Frontal cortex (tissue), 4 donors: ENCODE measurements at places on chromosomes 7 and 10. TPM values are rescaled to one million over a fixed set of nuclear protein-coding genes. Genes with fewer than 3 reads are reported as not detected.

The GIGYF1 gene
- total RNA-seq, result 15.1 TPM

The TFEC gene
- 0.82 TPM for total RNA-seq

The C10orf62 gene
- not detected for total RNA-seq

The PPP1R3C gene
- total RNA-seq, result 37.9 TPM

The CTBP2 gene
- 32.6 TPM for total RNA-seq

The SPDYE2 gene
- total RNA-seq, result not detected

The NODAL gene
- total RNA-seq, result 2.0 TPM

The CRTAC1 gene
- total RNA-seq, result 7.3 TPM

GRCh38 chr10:7306147-7306546 lies 104.7 kb downstream of the SFMBT2 start:
- DNase-seq, result no peak

DNA sequence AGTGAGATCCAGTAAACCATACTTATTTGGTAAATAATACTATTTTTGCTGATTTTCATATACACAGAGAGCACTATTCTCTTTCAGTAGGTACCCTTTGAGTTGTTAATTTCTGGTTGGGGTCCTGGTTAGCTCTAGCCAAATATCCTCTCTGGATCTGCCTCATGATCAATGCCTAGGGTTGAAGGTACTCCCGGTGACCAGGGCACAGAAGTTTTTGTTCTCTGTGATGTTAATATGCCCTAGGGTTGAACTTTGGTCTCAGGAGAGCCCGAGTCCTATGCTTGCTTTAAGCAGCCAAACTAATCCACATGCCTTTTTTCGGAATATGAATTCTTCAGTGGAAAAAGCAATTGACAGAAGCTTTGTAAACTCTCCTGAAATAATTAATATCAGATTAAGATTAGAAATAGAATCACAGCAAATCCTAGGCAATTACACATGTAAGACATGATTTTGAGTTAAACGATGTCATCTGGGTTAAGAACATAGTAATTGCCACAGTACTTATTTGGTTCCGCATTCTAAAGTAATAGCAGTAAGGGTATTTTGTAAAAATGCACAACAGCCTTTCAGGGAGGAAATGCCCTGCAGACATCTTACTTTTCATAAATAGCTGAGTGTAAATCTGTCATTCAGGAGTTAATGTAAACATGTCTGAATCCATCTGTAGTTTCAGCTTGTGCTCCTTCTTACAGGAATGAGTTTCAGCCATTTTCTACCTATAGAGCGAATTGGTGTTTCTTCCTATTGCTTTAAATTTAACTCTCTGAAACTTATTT lies 10.1 kb downstream of the CHN2 start:
- no peak for DNase-seq

DNA sequence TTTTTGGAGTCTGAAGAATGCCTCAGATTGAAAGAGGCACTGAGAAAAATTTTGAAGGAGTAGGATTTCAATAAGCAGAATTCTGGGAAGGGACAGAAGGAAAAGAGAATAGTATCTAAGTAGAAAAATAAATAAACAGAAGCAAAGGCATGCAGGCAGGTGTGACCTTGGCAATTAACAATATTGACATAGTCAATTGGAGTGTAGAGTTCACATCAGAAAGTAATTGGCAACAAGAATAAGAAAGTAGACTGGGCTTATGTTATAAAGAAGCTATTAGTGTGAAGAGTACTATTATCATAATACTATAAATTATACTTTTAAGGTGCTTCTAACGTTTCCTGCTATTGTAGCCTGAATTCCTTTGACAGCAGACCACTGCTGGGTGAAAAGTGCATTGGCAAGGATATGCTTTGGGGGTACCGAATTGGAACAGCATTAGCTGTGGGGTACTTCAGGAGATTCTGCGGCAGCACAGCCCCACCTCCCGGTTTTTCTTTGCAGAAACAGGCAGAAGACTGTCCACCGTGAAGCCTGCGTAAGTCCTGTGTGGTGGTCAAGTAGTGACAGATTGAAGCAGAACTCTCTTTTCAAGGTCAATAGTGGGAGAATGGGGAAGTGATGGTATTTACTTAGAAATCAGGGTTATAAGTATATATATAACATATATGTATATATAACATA lies 357.0 kb downstream of the THSD7A start:
- no peak for DNase-seq

GRCh38 chr10:70804421-70804808 lies 11.3 kb upstream of the SGPL1 start:
- no peak for DNase-seq

- no peak for DNase-seq
Observed at GRCh38 chr10:78420946-78421735, 387.5 kb downstream of the RPS24 start.

DNA sequence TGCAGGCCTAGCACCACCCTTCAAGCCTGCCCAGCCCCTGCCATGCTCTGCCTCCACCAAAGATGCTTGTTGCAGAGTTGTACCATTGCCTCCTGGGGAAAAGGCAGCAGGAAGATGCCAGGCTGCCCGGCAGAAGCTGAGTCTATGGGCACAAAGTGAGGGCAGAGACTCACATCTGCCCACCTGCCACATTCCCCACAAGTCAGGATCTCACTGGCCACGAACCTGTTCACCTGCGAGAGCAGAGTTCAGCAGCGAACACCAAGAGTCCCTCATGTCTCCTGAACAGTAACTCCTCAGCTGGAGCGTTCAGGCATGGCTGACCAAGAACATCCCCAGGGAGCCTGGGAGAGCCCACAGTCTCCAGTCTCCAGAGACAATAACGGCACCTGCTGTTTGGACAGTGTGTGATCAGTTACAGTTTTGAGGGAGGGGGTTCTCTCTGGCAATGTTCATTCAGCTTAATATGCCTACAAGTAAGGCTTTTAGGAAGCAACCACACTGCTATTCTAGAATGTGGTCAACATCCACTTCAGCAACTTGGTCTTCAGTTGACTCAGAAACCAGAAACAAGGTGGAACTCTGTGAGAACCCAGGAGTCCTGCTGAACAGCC lies 78.5 kb downstream of the GRID1 start:
- no peak for DNase-seq

GRCh38 chr7:106139265-106140251 lies 27.4 kb upstream of the SYPL1 start:
- no peak for DNase-seq

GRCh38 chr7:107528461-107528860 lies 35.3 kb downstream of the COG5 start:
- DNase-seq, result no peak

DNA sequence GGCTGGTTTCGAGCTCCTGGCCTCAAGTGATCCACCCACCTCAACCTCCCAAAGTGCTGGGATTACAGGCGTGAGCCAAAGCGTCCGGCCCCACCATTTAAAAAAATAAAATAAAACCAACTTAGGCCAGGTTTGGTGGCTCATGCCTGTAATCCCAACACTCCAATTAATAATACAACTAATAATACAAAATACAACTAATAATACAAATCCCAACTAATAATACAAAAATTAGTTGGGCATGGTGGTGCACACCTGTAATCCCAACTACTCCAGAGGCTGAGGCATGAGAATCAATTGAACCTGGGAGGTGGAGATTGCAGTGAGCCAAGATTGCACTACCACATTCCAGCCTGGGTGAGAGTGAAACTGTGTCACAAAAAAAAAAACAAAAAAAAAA lies 27.6 kb downstream of the CEP41 start:
- no peak for DNase-seq

DNA sequence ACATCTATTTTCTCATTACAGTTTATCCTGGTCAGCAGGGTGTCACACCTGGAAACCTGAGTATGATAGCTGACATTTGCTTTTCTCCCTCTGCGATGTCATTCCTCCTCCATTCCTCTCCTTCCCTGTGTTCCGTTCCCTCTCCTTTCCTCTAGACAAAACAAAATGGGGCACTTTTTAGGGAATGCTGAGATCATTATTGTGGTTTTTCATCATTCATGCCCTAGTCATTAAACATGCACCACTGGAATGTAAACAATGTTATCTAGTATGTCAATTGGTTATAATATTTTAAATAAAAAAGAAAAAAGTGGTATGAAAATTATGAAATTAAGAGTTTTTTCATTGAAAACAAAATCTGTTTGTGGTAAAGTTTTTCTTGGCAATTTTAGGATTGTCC lies 132.6 kb downstream of the MAPK8 start:
- DNase-seq, result no peak

DNA sequence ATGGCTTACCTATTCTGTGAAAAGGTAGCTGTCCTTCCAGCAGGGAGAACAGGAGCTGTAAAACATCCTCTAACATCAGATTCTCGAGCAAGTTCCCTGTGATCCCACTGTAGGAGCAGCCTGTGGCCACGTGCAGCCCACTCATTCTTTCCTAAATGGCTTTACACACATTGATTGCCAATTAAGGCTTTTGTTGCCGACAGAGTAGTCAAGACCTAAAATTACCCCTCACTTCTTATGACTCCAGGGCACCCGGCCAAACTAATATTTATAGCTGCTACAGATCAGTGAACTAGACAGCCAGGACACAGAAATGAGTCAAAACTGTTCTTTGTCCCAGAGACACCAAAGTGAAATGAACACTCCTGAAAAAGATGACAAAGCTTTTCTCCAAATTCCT lies 832.1 kb downstream of the SORCS3 start:
- no peak for DNase-seq

- DNase-seq, result no peak
Observed at GRCh38 chr10:90430186-90430585, 427.7 kb downstream of the HTR7 start.

GRCh38 chr10:103556383-103557007 lies 63.0 kb downstream of the NEURL1 start:
- DNase-seq, result no peak

- no peak for DNase-seq
Observed at GRCh38 chr10:29962166-29962850, 97.1 kb downstream of the JCAD start.

GRCh38 chr7:108869070-108869469 lies 299.4 kb downstream of the DNAJB9 start:
- DNase-seq, result no peak

DNA sequence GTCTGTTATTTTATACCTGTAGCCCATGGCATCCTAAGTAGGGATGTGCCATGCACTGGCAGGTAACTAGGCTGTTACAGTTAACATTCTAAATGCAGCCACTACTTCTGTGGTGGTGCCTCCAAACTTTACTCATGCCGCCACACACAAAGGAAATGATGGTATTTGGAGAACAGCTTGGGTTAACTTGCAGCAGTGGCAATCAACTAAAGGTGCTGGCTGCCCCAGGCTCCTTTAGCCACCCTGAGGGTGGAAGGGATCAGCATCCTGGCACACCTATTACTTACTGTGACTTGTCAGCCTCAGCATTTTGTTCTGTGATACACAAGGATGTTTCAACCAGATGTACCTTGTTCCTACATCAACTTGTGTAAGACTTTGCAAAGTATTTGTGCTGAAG lies 221.8 kb upstream of the PPP1R3A start:
- no peak for DNase-seq

- no peak for DNase-seq
Observed at GRCh38 chr10:45410807-45411606, 37.0 kb downstream of the ALOX5 start.

- no peak for DNase-seq
Observed at GRCh38 chr7:132394283-132395198, 181.7 kb downstream of the PLXNA4 start.
